ENCODE measurements at places on chromosomes 5 and 9. TPM values are rescaled to one million over a fixed set of nuclear protein-coding genes. Genes with fewer than 3 reads are reported as not detected.
A peak's percentile ranks its signal among the peaks of the same experiment; 100 is the strongest.

DNA sequence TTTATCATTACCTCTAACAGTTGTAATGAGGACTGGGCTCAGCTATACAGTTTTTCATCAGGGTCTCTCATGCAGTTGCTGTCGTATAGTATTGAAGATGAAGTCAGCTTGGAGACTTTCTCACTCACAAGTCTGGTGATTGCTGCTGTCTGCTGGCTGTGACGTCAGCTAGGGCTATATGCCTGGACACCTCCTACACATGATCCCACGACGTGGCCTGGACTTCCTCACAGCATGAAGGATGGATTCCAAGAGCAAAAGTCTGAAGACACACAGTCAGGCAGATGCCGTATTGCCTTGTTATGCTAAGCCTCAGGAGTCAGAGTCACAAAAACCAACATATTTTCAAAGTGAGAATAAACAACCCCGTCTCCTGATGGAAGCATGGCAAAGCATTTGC is 193.3 kb downstream of the LURAP1L start:
- no peak for DNase-seq

DNA sequence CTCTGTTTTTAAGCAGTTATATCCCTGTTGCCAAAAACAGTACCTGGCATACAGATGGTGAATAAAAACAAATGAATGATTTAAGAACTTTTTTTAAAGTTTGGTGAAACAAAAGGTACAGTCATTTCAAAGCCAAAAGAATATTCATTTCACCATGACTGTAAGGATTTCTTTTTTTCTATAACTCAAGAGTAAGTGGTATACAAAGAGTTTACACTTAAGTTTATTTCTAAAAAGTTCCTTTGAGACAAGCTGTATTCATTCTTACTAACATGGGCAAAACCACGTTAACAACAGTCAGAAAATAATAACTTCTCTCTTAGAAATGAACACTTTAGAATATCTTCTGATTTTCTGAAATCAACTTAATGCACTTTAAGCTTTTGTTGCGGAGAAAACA is 5.3 kb downstream of the TMEM161B start:
- no peak for DNase-seq

- no peak for DNase-seq
These were observed 6.2 kb upstream of the PDLIM4 start for GRCh38 chr5:132251220-132251725.

DEPDC1B gene
- total RNA-seq: 5.3 TPM

DNA sequence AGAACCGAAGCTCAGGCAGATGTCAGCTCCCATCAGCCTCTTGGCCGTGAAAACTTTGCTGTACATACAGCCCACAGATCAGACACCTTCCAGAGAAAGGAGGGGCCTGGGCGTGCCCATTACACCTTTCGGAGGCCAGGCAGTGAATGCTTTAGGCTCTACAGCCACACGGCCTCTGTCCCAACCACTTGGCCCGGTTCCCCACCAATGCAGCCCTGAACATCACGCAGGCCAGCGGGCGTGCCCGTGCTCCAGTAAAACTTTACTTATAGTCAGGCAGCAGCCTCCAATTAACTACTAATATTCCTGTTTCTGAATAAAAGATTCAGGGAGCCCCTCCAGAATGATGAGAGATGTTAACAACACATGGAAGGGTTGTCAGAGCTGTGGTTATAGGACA is 23.9 kb downstream of the LPCAT1 start:
- no peak for DNase-seq

- DNase-seq: peak; percentile 10
These were observed 47.4 kb upstream of the SHC3 start for GRCh38 chr9:89225991-89226471.

DNA sequence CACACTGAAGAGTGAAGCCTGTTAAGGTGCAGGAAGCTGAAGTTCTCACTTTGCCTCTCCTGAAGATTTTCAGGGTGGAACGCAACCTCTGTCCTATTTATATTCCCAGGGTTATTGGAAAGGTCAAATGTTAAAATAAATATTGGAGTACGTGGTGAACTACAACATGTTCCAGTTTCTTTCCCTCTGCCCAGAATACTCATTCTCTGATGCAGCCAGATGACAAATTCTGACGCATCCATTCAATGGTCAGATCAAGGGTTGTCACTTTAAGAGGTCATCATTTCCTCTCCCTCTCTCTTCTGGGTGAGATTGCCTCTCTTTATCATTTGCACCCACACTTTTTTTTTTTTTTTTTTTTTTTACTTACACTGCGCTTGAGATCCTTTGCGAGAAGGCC is 277.1 kb downstream of the BRINP1 start:
- DNase-seq: no peak

Measured in left colon (tissue), 2 donors.